ENCODE measurements at places on chromosomes 7 and 10.

- DNase-seq = no peak
These were observed 169.3 kb downstream of the GRID1 start for GRCh38 chr10:86197166-86197790.

DNA sequence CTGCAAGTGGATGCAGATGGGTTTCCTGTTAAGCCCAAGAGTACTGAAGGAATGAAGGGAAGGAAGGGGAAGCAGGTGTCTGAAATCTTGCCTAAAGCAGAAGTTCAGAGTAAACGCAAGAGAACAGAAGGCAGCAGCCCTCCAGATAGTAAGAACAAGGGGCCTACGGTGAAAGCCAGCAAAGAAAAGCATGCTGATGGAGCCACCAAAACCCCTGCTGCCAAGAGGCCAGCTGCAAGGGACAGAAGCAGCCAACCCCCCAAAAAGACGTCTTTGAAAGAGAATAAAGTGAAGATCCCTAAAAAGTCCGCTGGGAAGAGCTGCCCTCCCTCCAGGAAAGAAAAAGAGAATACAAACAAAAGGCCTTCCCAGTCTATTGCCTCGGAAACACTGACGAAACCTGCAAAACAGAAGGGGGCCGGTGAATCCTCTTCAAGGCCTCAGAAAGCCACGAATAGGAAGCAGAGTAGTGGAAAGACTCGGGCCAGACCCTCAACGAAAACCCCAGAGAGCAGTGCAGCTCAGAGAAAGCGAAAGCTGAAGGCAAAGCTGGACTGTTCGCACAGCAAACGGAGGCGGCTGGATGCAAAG is 152.5 kb downstream of the LCOR start:
- no peak for DNase-seq

DNA sequence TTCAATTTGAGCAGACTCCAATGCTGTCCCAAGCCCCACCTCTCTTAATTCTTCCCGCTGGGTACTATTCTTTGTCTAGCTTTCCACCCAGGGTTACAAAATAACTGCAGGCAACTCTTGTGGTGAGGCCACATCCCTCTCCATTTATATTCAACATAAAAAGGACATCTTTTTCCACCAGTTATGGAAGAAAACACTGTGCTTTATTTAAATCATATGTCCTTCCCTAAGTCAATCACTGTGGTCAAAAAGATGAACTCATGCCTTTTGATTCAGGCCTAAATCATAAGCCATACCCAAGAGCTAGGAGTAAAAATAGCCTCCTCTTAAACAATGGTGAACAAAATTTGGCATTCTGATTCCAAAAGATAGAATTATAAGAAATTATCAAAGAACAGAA is 386.0 kb downstream of the SEMA3D start:
- DNase-seq = no peak

GRCh38 chr10:113360870-113361269 is 192.0 kb upstream of the HABP2 start:
- DNase-seq = no peak

DNA sequence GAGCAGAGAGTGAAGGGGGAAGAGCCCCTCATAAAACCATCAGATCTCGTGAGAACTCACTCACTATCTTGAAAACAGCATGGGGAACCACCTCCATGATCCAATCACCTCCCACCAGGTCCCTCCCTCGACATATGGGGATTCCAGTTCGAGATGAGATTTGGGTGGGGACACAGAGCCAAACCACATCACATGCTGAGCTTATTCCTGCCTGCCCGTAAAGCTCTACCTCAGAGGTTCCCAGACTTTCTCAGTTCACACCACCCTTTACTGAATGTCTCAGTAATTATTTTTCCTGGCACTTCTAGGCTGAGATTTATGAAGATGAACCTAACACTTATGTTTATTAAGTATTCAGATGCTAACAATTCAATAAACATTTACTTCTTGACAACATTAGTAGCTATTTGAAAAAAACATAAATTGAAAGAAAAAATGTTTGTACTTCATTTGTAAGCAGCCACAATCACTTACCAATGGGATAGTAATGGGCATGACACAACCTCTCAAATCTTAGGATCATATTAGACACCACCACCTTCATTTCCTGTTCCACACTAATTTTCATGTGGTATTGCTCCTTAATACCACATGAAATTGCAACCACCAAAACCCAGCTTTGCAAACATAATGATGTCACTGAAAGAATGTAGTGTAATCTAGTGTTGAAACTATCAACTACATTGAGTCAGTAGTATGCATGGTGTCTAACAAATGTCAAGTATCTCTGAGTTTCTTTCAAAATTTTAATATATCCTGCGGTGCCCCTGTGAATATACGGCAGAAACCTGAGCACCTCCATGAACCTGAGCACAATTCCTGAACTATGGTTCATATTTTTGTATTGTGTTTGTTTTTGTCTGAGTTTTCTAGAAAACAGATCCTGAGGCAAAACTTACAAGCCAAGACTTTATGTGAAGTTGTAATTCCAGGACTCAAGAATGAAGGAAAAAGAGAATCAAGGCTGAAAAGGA is 4.5 kb upstream of the DGKI start:
- no peak for DNase-seq

DNA sequence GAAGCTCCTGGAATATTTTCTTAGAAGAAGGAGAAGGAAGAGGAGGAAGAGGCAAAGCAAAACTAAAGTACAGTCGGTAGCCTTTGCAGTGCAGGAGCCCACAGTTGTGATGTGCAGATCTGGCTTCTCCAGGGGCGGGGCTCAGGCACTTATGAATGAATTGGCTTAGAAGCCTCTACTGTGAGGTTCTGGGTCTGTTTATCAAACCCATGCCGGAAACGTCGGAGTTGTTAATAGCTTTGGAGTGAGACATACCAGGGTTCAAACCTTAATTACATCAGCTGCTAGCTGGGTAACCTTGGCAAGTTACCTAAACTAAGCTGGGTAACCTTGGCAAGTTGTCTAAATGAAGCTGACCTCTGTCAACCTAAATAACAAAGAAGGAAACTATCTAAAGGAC is 89.3 kb upstream of the PITRM1 start:
- DNase-seq = no peak

DNA sequence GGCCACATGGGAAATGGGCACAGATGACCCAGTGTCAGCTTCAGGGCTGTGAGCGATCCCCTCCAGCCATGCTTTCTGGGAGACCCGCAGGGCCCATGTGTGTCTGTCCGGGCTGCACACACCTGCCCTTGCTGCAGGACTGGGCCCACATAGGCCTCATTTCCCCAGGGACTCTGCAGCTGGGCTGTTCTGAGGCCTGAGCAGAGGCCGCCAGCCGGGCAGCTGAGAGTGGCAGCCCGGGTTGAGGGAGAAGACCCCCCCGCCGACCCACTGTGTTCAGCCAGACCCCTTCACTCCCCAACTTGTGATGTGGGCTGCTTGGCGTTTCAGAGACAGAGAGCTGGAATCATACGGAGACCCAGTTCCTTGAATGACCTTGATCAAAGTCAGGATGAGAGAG is 50.1 kb upstream of the DPYSL4 start:
- DNase-seq = peak; percentile 28

- no peak for DNase-seq
These were observed 19.2 kb upstream of the R3HCC1L start for GRCh38 chr10:98115031-98115787.

GRCh38 chr10:65110009-65110408 is 1588.8 kb downstream of the REEP3 start:
- no peak for DNase-seq

- DNase-seq = no peak
These were observed 486.0 kb downstream of the TNS3 start for GRCh38 chr7:47095946-47096345.

GRCh38 chr10:96287392-96288105 is 16.2 kb upstream of the BLNK start:
- peak; percentile 95 for DNase-seq

GRCh38 chr10:16348891-16349290 is 87.9 kb upstream of the PTER start:
- DNase-seq = no peak

DNA sequence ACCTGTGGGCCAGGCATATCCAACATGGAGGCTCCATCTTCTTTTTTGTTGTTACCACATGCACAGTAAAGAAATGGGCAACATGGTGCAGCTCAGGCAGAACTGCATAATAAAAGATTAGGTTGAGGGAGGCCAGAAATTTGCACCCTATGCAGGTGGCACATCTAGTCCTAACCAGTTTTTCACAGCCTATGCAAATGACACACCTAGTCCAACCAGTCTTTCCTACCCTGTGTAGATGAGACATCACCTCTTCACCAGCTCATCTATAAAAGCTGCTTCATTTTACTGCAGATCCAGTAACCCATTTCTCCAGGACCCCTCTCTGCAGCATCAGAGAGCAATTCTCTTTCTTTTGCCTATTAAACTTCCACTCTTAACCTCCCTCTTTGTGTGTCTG is 411.0 kb upstream of the PCDH15 start:
- no peak for DNase-seq

DNA sequence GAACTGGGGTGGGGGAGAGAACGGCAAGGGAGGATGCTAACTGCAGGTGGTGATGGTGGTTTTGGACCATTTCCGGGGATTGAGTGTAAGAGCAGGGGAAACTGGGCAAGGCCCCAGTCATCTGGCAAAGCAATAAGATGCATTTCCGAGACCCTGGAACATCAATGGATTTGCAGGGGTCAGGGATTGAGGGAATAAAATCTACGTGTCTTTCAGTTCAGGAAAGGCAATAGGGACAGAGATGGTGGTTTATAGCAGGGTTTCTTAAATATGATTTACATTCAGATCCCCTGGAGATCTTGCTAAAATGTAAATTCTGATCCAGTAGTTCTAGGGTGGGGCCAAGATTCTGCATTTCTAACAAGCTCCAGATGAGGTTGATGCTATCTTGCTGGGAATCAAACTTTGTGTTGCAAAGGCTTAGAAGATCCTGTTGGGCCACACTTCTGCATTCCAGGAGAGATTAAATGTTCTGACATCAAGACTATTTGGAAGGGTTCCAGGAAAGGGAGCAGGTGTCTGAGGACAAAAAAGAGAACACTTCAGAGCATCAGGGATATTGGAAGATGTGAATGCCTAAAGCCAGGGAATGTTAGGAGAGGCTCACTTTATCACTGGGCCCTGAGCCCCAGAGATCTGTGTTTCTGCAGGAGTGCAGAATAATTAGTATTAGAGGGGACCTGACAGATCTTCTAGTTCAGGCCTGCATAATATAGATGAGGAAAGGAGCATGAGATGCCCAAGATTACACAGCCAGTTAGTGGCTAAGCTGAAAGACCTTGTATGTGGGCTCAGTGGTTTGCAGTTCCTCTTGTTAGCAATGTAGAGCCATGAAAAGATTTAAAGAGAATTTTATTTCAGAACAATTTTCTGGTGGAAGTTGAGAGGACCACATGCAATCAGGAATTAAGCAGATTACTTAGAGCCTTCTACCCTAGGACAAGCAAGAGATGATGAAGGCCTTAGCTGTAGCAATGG is 32.4 kb downstream of the BLNK start:
- no peak for DNase-seq

GRCh38 chr7:104961821-104962220 is 52.2 kb upstream of the KMT2E start:
- DNase-seq = no peak

GRCh38 chr7:87561102-87561501 is 39.6 kb downstream of the ABCB1 start:
- no peak for DNase-seq

- no peak for DNase-seq
These were observed 527.6 kb downstream of the PHTF2 start for GRCh38 chr7:78326189-78326588.

DNA sequence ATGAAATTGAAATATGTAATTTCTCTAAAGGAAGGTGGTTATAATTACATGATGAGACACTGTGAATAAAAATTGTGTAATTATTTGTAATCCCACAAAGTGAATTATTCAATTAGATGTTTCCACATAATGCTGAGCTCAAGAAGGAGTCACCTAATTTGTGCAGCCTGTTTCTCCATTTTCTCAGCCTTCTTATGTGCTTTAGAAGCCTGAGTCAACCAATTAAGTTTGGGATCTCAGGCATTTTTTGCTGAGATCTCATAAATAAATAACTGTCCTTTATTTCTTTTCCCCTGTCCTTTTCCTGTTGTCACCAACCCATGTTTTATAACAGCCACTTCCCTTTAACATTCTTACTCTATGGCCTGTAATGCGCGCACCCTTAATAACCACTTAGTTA is 506.5 kb upstream of the SEMA3D start:
- DNase-seq = no peak

- DNase-seq = no peak
These were observed 49.3 kb downstream of the ABCB4 start for GRCh38 chr7:87426160-87426559.

DNA sequence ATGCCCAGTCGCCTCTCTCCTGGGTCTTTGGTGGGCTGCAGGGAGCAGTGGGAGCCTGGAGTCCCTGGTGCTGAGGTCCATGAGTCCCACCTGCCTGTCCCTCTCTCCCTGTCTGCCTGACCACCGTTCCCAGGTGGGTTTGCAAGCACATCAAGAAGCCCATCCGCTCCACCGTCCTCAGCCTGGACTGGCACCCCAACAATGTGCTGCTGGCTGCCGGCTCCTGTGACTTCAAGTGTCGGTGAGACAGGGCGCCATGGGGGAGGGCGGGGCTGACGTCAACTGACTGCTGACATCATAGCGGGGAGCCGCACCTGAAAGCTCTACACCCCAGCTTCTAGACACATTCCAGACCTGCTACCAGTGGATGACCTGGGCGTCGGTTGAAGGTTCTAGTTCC is 15.2 kb downstream of the ARPC1B start:
- no peak for DNase-seq

- DNase-seq = no peak
These were observed 23.5 kb downstream of the CREB5 start for GRCh38 chr7:28435732-28436378.

- no peak for DNase-seq
These were observed 42.5 kb downstream of the JAKMIP3 start for GRCh38 chr10:132107949-132108877.

DNA sequence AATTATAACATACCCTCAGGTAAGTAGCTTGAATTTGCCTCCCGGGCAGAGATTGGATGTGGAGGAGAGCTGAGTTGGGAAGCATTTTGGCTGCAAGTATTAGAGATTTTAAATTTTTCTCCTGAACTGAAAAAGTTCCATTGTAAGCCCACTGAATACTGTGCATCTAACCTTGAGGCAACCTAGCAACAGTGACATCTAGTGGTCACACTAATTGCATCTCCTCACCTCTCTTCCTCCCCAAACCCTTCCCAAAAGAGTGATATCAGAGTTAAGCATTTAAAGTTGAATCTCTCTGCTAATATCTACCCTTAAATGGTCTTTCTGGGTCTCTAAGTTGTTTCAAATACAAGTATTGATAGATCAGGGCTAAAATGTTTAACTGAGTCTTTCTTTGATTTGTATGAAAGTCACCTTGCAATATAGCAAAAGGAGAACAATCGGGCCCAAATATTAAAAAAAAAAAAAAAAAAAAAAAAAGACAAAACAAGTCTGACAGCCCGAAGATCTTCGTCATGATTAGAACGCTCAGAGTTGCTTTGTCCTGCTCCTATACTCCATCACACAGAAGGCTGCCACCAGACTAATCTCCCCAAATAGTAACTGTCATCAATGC is 40.4 kb upstream of the DLX5 start:
- peak; percentile 75 for DNase-seq

- peak; percentile 38 for DNase-seq
These were observed 11.6 kb upstream of the ADD3 start for GRCh38 chr10:109996225-109996624.
